AG04449 (cell line): ENCODE measurements at places on chromosomes 4 and X.

- DNase-seq: no peak
Measured at GRCh38 chrX:38987198-38987651, 186.0 kb downstream of the MID1IP1 start.

DNA sequence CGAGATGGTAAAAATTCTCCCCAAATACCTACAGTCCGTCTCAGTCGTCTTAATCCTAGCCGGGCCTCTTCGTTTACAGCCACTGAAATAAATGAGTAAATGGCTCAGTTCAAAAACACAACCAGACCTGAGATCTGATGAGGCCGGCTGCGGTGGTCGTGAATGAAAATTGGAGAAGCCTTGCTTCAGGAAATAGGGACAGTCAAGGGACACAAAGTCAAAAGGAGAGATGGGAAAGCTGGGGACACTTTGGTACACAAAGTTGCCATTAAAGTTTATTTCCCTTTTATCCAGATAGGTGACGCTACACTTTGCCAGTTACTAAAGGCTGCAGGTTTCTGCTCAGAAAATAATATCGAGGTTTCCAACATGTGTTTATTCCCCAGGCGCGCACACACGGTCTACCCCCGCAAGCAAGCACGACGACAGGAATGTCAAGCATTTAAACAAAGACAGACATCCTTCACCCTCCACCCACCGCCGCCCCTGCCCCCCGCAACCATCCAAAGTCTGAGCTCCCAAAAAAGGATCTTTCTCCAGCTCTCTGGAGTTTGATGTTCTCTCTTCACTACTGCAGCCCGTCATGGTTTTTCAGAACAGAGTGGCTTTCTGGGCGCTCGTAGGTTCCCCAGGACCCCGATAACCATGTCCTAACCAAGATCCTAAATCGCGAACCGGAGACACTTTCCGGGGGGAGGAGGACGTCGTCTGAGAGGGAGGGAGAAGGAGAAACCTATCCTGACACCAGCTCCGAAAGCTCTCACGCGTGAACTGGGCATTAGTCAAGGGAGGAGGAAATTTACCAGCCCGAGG is 1.3 kb upstream of the PCDH7 start:
- DNase-seq: no peak

DNA sequence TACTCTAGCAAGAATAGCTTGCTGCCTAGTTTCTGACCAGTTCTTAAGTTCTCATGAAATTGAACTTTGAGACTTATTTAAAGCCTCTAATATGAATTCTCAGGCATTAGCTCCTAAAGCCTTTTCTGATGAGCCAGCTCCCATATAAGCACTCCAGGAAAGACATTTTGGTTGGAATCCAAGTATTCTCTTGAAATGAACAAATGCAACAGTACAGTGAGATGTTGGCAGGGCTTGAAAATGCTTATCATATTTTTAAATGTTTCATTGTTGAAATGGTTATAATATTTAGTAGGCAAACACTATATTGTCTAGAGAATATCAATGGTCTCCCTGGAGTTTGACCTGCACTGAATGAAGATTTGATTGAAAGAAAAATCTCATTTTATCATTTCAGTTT is 240.3 kb downstream of the ANK2 start:
- DNase-seq: no peak

GRCh38 chr4:164926301-164926700 is 49.3 kb downstream of the APELA start:
- no peak for DNase-seq

DNA sequence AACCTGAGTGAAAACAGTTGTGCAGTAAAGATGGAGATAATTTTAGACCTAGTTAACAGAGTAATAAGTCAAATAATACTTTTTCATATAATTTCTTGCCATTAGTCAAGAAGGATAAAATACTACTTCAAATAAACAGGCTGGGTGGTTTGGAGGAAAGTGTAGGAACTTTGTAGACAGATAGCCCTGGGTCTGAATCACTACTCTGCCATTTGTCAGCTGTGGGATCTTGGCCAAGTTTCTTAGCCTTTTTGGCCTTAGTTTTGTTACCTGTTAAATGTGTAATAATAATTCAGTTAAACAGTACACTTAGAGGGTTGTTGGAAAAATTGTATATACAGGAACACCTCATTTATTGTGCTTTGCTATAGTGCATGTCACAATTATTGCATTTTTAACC is 163.7 kb downstream of the NPNT start:
- no peak for DNase-seq

DNA sequence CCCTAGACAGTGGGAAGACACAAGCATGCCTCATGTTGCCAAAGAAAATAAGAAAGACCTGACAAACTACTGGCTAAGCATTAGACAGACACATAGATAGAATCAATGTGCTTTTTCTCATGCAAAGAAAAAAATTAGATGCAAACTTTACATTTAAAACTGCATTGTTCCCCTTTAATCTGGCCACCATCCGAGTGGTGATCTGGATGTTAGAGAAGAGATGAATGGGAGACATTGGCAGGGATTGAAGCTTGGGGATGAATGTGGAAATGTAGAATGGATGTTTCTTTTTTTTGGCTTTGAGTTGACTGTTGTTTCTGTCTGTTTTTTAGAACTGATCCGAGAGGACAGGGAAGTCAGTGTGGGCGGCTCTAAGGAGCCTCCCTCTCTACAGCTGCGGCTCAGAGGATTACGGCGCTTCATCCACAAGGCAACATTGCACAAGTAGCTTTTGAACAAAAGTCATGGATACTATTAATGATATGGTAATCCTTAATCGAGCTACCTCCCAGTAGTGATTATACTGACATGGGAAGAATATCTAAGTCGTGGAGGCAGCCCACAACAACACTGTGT is 53.0 kb downstream of the HELT start:
- DNase-seq: no peak

DNA sequence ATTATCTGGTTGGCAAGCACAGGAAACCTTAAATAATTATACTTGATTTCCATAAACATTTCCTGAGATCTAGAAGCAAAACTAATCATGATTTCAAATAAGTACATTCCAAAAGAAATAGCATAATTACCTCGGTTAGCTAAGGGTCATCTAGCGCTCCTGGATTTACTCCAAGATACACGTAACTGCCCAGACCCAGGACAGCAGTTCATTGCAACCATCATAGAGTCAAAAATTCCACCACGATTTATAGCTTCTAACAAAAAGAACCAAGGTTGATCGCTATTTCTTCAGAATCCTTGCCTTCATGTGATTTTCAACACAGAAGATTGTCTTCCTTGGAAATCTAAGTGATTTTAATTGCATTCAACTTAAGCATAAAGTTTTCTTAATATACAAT is 1235.5 kb upstream of the TENM3 start:
- no peak for DNase-seq

DNA sequence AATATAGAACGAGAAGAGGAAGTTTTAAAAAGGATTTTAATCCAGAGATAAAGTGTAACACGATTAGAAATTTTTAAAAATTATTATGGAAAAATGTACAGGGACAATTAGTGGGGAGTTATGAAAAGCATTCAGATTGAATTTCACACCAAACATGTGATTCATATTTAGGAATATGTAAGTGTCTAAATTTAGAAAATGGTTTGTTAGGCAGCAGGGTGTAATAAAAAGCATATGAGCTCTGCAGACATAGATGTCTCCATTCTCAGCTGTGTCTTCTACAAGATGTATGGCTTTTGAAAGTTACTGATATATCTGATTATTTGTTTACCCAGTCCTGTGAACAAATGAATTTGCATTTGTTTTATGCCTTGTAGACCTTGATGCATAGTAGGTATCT is 638.9 kb upstream of the AGA start:
- DNase-seq: no peak

DNA sequence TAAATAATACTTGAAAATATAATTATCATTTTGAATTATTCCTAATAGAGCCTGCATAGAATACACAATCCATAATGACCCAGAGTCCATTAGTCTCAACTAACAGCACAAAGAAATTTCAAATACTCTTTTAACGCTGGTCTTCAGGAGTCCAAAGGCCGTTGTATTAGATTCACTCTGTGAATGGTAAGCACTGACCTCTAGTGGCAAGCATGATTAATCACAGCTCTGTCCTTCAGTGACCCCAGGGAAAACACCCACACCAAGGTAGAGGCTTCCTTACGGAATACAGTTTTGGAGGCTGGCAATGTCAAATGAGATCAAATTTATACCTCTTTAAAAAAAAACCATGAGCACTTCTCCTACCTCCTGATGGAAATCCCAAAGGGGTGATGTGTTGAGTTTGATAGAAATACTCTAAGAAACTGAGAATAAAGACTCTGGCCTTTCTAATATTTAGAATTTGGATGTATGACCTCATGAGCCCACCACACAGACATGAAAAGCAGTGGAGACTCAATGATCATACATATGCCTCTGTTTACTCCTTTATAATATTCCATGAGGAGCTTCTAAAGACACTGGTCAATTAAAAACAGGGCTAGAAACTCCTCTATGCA is 147.2 kb upstream of the DKK2 start:
- no peak for DNase-seq

GRCh38 chr4:181517491-181517890 is 725.7 kb upstream of the TENM3 start:
- no peak for DNase-seq

- no peak for DNase-seq
Measured at GRCh38 chr4:82284475-82284857, 89.3 kb downstream of the HNRNPD start.

GRCh38 chr4:29578329-29578728 is 1141.8 kb upstream of the PCDH7 start:
- no peak for DNase-seq

- DNase-seq: no peak
Measured at GRCh38 chrX:101462892-101463291, 22.4 kb upstream of the ARMCX4 start.

GRCh38 chrX:103362474-103362873 is 6.2 kb downstream of the TCEAL9 start:
- no peak for DNase-seq

DNA sequence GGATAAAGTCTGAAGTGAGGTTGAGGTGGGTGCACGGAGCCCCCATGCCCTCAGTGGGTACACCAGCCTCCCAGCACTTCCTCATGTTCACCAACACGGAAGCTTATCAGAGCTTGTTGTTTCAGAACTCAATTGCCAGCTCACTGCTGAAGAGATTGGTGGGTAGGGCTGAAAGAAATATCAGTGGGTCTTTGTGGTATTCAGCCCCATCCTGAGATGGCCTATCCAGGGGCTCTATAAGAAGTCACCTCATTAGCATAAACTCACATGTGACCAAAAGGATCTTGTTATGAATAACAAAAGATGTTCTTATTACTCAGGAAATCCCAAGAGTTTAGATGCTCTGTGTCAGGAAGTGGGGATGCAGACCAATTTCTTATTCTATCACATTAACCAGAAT is 177.3 kb downstream of the ARHGAP10 start:
- DNase-seq: no peak

GRCh38 chr4:162151850-162152249 is 11.9 kb downstream of the FSTL5 start:
- DNase-seq: no peak

DNA sequence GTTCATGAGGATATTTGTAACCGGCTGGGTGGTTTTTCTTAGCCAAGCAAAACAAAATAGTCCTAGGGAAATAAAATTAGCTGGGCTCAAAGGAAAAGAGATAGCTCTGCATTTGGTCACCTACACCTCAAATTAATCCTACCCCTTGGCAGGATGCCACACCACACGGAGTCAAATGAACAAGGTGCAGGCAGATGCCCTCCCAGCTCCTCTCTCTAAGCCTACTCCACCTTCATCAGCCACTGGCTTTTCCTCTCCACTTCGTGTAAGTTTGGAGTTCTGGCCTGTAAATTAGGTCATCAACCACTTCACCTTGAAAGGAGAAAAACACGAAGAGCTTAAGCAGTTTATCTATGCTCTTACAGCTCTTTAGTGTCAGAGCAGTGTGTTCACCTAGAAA is 1.4 kb downstream of the DDIT4L start:
- no peak for DNase-seq

DNA sequence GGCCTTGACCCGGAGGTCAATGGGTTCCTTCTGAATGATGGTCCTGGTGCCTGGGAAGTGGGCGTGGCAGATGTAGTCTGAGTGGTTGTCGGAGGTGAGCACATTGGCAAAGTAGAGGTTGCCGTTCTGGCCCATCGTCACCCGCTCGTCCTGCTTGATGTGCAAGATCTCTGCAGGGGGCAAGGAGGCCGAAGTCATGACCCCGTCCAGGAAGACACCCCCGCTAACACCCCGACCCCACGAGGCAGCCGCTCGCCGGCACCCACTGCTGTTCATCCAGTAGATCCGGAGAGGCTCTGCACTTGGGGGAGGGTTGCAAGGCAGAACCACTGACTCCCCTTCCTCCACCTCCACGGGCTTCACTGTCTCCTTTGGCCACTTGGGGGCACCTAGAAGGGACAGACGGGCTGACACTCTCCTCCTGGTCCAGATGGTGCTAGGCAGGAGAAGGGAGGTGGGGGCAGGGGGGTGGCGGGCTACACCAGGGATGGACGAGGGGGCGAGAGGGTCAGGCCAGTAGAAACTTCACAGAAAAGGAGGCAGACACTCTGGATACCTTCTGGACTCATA is 15.1 kb downstream of the L1CAM start:
- no peak for DNase-seq

DNA sequence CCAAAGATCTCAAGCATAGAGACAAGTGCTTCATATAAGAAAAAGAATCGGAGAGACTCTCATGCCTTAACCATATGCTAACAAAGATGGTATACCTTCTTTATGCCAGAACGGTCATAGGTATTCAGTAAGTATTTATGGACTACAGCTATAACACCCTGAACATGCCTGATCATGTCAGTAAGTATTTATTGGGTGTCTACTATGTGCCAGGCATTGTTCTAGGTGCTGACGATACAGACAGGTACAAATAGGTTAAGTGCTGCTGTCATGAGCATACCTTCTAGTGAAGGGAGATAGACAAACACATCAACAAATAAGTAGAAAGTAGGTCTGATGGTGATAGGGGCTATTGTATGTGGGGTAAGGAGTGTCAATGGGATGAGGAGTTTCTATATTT is 9.5 kb upstream of the MID1 start:
- DNase-seq: no peak

- DNase-seq: no peak
Measured at GRCh38 chr4:140363558-140363957, 9.9 kb upstream of the SCOC start.

- no peak for DNase-seq
Measured at GRCh38 chr4:184727430-184727829, 6.5 kb downstream of the CENPU start.

DNA sequence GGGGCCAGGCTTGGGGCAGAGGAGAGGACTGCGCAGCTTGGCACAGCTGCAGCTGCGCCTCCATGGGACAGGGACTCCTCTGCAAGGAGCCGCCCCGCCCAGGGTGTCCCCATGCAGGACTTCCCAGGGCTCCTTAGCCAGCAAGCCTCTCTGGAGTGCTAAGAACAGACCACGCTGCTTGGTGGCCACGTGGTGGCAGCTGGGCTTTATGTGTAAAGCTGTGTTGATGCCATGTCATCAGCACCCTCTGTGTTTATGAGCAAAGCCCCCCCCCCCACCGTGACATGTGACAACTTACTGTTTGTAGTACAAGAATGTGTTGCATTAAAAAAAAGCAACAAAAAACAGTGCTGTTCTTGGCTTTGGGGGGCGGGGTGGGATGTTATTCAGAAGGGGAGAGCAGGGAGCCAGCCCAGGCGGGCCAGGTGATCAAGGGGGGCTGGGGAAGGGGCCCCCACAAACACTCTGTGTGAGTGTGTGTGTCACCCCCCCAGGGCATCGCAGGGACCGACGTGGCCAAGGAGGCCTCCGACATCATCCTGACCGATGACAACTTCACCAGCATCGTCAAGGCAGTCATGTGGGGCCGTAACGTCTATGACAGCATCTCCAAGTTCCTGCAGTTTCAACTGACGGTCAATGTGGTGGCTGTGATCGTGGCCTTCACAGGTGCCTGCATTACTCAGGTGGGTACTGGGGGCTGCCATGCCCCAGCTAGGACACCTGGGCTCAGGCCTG is 40.3 kb downstream of the ATP2B3 start:
- no peak for DNase-seq

GRCh38 chr4:95183656-95184408 is 364.9 kb downstream of the UNC5C start:
- DNase-seq: no peak
